ENCODE measurements at places on chromosomes 7 and 10.

DNA sequence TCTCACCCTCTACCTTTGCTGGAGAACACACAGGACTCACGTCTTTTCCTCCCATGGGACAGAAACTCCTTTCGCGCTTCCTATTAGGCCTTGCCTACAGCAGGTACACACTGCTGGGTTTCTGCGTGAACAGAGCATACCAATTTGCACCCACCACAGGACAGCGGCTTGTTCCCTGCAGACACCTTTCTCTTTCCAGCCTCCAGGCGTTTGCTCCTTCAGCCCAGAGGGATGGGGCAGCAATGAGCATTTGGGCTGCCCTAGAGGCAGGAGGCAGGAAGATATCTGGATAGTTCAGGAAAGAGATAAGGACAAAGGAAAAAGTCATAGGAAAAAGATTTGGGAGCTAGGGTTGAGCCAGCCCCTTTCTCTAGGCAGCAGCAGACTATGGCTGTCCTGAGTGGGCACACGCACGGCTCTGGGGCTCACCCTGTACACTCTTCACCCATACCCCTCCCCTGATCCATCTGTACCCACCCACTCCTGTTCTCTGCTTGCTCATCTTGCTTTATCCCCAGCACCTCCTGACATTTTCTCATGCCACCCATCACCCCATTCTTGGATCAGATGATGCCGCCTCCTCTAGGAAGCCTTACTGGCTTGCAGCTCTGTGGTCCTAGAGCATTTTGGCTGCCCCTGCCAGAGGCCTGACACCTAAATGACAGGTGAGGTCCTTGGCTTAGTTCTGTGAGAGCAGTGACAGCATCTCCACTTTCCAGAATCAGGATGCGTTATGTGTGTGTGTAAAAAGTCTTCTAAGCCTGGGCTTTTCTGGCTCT is 40.7 kb upstream of the SPDYE3 start:
- no peak for DNase-seq

DNA sequence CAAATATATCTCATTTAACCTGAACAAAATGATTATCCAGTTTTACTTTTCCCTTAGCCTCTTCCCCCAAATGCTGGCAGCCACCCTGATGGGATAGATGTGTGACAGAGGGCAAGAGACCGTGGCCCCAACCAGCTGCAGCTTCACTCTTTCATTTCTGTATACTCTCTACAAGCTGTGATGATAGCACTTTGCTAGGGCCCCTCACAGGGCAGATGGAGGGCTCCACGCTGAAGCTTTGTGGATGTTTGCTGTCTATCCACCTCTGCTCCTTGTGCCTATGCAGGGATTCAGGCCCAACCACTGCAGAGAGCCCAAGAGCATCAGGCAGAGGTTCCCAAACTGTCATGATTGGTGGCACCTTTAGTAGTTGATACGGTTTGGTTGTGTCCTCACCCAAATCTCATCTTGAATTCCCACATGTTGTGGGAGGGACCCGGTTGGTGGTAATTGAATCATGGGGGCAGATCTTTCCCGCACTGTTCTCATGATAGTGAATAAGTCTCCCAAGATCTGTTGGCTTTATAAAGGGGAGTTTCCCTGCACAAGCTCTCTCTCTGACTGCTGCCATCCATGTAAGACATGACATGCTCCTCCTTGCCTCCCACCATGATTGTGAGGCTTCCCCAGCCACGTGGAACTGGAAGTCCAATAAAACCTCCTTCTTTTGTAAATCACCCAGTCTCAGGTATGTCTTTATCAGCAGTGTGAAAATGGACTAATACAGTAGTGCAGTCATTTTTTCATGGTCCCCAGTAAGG is 20.1 kb downstream of the HTRA1 start:
- no peak for DNase-seq

DNA sequence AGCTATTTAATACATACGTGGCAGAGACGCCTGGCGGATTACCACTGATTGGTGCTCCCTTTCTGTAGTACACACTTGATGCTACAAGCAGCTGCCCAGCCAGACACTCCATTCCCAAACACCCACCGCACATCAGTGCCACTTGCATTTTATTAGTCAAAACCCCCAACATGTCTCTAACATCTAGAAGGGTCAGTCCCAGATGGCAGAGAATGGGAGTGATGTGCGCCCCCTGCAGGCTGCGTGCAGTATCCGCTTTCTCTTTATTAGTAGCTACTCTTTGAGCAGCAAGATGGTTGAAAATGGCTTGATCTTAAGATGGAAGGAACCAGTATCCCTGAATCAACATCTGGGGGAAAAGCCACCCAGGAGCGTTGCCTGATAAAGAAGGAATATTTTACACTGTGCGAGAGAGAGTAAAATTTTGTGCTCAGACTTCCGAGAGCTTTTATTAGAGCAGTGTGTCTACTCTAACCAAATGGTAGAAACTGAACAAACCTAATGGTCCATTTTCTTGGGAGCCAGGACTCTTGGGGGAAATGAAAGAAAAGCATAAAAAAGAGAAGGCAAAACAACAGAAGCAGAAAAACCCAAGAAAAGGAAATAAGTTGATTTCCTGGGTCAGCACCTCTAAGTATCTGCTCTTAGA is 78.3 kb downstream of the ST8SIA6 start:
- no peak for DNase-seq

DNA sequence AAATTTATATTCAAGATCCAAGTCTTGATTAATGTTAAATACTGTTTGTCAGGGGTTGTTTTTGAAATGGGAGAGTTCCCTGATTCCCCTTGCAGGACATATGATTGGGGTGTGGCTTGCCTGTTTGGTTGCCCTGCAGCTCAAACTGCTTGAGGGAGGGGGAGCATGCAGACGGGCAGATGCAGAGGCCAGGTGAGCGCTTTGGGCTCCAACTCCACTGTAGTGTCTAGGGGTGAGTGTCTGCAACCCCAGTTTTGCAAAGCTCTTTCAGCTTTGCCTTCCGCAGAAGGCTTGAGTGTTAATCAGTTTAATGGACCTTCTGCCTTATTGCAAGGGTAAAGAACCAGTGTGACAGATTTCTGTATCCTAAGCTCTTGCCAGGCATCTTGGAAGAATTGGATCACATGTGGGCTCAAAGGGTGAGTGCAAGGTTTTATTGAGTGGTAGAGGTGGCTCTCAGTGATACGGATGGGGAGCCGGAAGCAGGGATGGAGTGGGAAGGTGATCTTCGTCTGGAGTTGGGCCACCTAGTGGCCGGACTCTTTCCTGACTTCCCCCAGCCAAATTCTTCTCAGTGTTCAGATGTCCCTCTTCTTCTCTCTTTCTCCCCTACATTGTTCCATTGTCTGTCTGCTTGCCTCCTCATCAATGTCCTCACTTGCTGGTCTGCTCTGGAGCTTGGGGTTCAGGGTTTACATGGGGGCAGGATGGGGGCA is 479.7 kb downstream of the ATRNL1 start:
- no peak for DNase-seq

DNA sequence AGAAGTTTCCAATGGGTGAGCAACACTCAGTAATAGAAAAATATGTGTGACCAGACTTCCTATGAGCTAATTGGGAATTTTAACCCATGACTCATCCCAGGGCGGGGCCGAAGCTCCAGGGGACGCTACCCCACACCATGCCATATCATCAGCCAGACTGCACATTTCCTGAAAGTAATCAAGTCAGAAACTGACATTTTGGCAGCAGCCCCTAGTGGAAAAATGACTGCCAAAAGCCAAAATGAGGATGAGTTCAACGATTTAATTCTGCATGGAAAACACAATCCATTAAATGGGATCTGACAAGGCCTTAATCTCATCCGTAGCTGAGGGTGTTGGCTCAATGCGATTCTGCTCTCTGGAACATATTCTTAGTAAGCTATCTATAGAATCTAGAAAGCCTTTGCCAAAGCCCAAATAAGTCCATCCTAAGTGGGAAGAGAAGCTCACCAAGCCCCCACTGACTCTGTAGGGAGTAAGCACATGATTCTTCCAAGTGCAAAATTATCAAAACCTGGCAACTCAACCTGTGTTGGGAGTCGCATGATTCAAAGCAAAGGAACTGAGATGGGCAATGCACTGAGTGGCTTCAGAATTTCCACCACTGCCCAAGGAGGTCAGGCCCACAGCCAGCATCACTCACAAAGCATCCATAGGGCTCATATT is 93.1 kb upstream of the PDE1C start:
- no peak for DNase-seq

DNA sequence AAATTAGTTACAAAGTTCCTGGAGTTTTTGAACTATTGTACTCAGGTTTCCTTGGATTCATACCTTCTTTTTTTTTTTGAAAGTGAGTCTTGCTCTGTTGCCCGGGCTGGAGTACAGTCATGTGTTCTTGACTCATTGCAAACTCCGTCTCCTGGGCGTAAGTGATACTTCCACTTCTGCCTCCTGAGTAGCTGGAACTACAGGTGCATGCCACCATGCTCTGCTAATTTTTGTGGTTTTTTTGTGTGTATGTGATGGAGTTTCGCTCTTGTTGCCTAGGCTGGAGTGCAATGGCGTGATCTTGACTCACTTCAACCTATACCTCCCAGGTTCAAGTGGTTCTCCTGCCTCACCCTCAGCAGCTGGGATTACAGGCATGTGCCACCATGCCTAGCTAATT is 22.3 kb downstream of the MCM10 start:
- DNase-seq, result no peak

DNA sequence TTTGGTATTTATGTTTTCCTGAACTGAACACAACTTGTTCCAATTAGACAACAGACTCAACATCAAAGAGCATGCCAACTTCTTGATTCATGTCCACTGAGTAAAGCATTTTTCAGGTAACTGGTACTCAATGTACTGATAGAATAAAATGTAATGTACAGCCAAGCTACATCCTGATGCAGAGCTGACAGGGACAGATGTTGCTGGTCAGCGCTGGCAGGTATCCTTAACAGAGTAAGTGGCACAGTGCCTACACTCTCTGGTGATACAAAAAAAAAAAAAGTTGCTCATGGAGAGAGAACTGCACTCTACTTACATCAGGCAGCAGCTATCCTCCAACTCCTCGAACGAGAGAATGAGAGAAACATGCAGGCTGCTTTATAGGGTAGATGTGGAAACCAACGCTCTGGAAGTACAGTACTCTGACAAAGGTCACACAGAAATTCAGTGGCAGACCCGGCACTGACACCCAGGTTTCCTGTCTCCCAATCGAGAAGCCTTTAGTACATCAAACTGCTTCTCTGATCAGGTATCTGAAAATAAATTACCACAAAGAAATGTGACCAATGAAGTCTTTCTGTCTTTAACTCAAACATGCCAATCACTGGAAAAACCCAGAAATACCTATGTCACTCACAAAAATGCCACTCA is 4.6 kb downstream of the ITGB1 start:
- DNase-seq, result no peak

DNA sequence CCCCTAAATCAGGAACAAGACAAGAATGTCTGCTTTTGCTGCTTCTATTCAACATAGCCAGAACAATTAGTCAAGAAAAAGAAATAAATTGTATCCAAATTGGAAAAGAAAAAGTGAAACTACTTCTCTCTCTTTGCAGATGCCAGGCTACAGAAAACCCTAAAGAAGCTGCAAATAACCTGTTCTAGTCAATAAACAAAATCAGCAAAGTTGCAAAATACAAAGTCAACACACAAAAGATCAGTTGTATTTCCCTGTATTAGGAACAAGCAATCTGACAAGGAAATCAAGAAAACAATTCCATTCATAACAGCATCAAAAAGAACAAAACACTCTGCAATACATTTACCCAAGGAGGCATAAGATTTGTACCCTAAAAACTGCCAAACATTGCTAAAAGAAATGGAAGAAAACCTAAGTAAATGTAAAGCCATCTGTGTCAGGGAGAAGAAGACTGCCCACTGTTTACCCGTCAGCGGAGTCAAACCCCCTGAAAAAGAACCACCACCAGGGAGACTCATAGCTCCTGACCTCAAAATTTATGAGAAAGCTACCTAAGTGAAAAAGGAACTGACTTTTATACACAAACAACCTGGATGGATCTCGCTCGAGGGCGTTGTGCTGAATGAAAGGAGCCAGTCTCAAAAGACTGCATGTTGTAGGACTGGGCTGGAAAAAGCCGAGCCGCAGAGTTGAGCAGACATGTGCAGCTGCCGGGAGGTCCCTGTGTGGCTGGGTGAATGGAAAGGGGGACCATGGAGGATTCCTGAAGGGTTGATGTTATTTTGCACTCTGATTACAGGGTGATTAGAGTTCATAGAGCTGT is 263.1 kb downstream of the MAD1L1 start:
- no peak for DNase-seq

DNA sequence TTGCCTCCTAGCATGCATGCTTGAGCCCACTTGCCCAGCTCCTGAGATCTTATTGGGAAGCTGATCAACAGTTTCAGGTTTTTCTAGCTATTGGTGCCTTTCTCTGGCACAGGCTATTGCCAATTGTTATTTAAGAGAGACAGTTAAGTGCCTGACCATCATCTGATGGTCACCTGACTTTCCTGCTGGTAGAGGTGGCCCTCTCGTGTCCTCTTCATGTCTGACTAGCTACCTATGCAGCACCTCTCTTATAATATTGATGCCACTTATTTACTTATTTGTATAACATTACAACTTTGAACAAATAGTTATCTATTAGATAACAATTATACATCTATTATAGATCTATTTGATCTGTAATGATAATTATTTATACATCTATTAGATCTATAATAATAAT is 205.9 kb upstream of the SEMA3D start:
- no peak for DNase-seq

DNA sequence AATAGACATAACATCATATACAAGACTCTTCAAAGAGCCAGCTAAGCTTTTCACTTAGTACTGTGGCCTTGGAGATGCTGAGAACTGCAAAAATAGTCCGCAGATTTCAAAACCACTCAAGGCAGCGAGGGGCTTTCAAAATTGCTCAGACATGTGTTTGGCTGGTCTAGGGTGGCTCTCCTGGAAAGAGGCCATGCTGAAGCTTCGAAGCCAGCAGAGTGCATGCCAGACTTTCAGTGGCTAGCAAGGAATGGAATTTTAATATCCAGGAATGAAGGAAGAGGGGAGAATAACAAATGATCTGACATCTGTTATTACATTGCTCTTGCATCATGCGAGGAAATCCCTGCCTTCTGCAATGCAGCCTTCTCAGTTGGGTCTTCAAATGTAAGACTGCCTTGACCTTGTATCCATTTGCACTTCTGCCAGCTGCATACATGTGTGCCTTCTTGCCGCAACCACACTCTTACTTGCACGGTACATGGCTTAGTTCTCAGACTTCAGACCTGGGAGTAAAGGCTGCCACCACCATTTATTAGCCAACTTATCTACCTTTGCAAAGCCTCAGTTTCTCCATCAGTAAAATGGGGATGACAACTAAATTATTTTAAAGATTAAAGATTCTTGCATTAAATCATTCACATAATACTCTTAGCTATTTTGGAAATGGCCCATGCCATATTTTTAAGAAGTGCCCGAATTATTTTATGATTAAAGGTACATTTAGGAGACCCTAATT is 55.9 kb downstream of the ITIH5 start:
- DNase-seq, result no peak

DNA sequence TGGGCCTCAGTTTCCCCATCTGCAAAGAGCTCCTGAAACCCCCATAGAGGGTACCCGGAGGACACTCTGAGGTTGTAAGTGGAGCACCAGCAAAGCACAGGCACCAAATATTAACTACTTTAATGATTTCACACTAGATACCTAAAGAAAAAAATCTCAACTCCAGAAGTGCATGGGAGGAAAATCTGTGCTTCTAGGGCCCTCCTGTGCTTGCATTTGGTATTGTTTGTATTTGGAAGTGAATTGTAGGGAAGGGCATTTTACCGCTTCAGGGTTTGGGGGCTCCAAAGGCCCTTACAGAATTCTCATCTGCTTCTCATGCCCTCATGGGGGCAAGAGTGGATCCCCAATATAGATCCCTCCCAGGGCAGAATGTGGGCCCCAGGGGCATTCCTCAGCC is 22.4 kb upstream of the DRGX start:
- DNase-seq, result no peak

All from effector memory CD8-positive, alpha-beta T cell (primary cell).